ENCODE measurements at places on chromosomes 5 and 9. TPM values are rescaled to one million over a fixed set of nuclear protein-coding genes. Genes with fewer than 3 reads are reported as not detected.

The PTCH1 gene
- total RNA-seq, result 1.7 TPM

The MEF2C gene
- 48.6 TPM for total RNA-seq

The SNCAIP gene
- total RNA-seq, result 5.7 TPM

The WDR38 gene
- total RNA-seq, result not detected

The DNLZ gene
- total RNA-seq, result 44.2 TPM

The FGF10 gene
- not detected for total RNA-seq

The CD274 gene
- 20.8 TPM for total RNA-seq
